Stimulated activated CD4-positive, alpha-beta T cell treated with anti-CD3 and anti-CD28 coated beads, TNF-alpha, amount 100 ng/mL, for 4 hours (primary cell): ENCODE measurements at places on chromosomes 4 and X.

DNA sequence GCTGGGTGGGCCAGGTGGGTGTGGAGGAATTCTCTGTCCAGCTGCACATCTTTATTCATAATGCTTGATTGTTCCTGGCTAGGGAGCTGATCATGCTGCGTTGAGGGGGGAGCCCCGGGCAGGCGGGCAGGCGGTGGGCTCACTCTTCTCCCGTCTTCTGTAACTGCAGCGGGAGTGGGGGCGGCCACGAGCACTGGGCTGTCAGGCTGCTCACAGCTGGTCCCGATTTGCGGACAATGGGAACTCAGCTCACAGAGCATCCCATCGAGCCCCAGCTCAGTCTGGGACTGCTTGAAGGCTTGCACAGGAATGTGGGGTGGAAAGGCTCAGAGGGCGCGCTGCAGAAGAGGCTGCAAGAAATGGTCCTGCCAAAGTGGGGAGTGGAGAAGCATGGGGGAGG lies 63.8 kb downstream of the EFNB1 start:
- DNase-seq: no peak

- no peak for DNase-seq
Observed at GRCh38 chr4:18067031-18067430, 45.5 kb upstream of the LCORL start.

- DNase-seq: no peak
Observed at GRCh38 chr4:26227601-26228229, 93.1 kb upstream of the RBPJ start.

- DNase-seq: no peak
Observed at GRCh38 chr4:38509551-38509950, 154.4 kb upstream of the KLF3 start.

- DNase-seq: no peak
Observed at GRCh38 chrX:5113128-5113527, 1115.5 kb downstream of the NLGN4X start.

- no peak for DNase-seq
Observed at GRCh38 chr4:16000708-16001483, 37.9 kb upstream of the FGFBP2 start.
